Activated naive CD8-positive, alpha-beta T cell treated with anti-CD3 and anti-CD28 coated beads, Interleukin-2, amount 50 U/mL, for 16 hours (primary cell): ENCODE measurements at places on chromosomes 4 and X.

- DNase-seq: no peak
These were observed at the start of gene TMEM31 for GRCh38 chrX:103710609-103711008. Gene TMEM31, plus strand, starts transcription at chrX:103710909. Its CDS starts 1,350 bp downstream, at chrX:103712259.

DNA sequence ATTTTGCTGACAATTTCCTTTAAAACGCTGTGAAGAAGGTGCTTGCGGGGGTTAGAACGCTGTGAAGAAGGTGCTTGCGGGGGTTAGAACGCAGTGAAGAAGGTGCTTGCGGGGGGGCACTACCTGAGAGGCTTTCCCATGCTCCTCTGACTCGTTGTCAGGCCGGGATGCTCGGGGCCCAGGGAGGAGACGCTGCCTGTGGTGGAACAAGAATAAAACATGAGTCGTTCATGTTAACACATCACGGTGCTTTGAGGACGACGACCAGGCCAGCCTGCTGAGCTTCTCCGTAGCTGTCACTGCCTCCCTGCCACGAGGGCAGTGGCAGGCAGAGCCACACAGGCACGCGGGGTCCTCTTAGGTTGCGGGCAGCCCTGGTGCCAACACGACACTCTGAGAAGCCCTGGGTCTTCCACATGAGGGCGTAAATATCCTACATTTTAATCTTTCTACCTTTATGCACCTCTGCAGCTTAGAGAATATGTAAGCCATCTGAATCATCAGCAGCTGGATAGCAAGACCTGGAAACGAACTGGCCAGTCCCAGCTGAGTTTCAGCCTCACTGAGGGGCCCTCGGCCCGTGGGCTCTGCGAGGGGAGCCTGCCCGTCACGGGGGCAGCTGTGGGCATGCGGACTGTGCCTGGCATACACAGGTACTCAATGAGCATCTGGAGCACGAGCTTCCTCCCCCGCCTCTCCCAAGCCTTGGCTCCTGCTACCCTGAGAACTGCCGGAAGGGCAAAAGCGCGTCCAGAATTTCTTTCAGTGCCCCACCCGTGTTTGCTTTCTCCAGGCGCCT is 47.0 kb downstream of the FGFRL1 start:
- DNase-seq: no peak

GRCh38 chr4:135238940-135239339 is 1037.4 kb upstream of the PABPC4L start:
- no peak for DNase-seq

DNA sequence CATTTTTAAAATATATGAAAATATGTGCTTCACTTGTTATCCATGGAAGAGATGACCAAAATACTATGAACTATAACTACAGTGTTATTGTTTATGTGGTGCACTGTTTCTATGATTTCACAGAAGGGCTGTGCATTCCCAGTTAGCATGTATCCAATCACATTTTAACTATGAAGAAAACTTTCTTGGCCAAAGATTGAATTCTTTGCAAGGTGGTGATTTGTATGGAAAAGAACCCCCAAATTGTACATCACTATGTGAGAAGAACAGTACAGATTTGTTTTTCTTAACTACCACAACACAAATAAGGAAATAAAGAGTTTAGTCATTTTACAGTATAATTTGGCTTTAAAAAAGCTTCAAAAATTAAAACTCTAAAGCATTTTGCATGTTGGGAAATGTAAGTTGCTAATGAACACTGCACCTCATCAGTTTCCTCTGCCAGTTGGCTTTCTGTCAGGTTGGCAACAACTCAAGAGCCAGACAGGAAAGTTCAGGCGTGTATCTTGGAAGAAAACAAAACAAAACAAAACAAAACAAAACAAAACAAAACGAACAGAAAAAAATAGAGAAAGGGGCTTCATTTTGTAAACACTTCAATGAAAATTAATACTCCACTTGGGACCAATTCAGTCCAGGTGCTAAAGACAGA is 237.0 kb downstream of the SCFD2 start:
- no peak for DNase-seq

- DNase-seq: no peak
These were observed 54.3 kb upstream of the CAMK2D start for GRCh38 chr4:113815826-113816225.

DNA sequence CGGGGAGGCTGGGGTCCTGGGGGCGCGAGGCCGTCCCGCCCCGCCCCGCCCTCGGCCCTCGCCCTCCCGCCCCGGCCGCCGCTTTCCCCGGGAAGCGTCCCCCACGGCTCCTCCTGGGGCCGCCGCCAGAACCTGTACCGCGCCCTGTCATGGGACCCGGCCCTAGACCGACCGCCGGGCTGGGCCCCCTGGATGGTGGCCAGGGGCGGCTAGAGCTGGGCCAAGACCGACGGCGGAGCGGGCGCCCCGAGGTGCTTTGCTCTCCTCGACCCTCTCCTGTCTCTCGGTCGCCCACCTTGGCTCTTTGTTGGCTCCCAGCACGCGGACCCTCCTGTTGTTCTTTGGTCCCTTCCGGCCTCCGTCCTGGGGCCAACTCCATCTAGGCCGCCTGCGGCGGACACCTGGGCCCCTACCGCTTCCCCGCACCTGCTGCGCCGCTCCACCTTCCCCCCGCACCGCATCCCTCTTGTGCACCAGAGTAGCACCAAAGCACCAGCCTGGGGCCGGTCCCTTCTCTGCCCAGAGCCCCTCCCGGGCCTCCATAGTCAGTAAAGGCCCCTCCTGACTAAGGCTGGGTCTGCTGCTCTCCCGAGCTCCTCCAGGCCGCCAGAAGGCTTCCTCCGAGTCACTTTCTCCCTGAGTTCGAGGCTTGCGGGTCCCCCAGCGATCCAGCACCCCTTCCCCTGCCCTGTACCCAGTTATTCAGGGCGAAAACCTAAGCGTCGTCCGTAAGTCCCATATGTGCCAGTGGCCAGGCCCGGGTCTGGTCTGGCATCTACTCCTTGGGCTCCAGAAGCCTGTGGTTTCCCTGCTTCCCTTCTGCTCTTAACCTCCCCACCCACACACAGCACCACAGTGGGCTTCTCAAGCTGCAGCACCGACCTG is 587 bp downstream of the TACC3 start:
- no peak for DNase-seq

- no peak for DNase-seq
These were observed 164.7 kb downstream of the DCLK2 start for GRCh38 chr4:150242820-150243458.

DNA sequence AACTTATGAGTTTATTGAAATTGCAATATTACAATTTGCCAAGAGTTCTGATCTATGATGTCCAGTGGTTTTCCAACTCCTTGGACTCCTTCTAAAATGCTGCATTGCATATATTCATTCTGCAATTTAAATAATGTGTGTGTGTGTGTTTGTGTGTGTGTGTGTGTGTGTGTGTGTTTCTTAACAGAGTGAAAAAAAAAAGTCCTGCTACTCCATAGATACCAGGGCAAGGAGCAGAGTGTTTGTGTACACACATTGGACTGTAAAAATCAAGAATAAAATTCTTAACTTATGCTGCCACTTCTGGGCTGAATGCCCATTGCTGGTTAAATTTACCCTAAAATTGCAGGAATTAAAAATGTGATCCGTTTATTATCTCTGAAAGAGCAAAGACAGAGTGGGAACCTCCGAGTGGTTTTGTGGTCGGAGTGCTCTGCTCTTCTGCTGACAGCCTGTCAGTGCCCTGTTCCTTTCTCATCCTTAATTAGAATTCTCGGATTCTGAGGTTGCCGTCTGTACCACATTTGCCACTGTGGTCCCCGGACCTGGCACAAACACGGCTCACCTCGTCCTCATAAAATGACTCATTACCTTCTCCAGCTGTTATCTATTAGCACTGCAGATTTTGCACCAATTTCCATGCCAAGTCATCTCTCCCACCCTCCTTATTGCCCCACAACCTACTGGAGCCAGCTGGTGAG is 355.5 kb downstream of the KCNIP4 start:
- DNase-seq: no peak

DNA sequence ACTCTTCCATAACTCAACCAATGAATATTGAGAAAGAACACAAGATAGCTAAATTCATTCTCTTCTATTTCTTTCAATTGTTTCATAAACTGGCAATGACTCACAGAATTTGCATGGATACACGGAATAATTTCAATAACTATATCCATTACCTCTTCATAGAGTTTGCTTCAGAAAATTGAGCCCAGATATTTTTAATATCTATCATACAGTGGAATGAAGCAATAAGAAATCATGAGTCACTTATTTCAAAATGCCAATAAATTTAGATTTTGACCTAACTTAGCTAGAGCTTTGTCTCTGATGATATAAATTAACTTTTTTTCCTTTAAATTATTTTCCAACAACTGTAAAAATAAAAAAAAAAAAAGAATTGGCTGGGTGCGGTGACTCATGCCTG is 22.2 kb upstream of the MANBA start:
- DNase-seq: no peak

DNA sequence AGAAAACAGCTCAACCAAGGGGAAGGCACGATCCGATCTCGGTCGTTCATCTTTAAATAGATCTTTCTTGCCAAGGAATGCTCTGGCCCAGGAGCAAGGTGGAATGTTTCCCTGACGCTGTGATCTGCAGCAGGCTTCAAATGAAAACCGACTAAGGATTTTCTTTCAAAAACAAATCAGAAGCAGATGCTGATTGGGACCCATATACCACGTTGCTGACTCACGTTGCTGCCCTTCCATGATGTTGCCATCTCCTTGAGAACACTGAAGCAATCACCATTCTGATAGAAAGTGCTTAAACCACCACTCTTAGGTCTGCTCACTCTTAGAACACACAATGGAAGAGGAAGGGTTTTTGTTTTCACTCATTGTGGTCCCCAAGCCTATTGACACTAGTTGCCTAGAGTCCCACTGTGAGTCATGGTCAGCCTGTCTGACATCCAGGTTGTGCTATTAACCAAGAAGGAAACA is 26.1 kb downstream of the LAMTOR3 start:
- no peak for DNase-seq

GRCh38 chr4:176794651-176795050 is 1.9 kb upstream of the VEGFC start:
- no peak for DNase-seq

GRCh38 chrX:39852491-39852890 is 245.3 kb downstream of the BCOR start:
- no peak for DNase-seq

- DNase-seq: no peak
These were observed 61.0 kb upstream of the SMIM10 start for GRCh38 chrX:134929808-134930207.

DNA sequence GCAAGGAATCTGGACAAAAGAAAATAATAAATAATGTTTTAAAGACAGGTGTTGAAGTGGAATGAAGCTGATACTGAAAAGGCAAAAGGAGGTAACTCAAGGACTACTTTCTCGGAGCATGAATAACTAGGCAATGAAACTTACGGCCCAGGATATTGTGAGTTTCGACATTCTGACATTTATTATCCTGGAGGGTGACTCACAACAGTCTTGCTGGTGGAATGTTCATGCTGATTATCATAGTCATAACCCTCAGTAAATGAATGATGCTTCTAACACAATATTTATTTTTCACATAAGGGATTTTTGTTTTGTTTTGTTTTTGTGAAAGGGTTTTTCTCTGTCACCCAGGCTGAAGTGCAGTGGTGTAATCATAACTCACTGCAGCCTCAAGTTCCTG is 147.0 kb upstream of the HPGD start:
- no peak for DNase-seq

- DNase-seq: no peak
These were observed 39.9 kb downstream of the CNGA2 start for GRCh38 chrX:151774421-151774820.

DNA sequence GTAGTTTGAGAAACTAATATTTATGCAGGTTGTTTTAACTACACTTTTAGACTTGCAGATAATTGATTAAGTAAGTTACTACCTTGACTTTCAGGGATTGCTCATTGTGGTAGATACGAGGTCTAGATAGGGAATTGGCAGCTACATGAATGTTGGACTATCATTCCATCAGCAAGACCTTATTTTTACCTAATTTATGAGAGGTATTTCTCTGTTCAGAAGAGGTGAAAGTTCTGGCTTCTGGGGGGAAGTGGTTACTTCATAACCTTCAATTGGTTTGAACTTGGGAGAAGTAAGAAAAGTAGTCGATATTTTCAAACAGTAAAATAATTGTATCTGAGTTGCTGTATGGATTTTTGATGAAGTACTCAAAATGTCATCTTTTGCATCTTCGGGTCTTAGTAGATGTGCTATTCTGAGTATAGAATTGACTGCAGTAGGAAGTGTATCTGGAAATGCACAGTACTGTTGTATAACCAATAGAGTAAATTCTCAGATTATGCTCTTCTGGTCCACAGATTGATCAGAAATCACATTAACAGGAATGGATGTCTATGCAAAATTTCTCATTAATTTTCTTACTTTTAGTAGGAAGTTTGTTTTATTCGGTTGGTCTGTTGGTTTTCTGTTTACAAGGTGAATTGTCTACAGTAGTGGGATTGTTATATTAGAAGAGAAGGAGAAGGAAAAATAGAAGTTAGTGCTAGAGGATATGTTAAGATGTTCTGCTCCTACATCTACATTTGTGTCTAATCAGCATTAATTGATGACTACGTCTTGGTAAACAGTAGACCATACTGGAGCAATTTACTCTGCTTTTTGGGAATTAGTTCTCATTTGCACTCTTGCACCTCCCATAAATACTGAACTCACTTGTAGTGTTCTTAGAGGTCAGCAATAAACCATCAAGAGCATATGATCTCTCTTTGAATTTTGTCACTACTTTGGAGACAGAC is 3.0 kb downstream of the NFKB1 start:
- DNase-seq: no peak

- no peak for DNase-seq
These were observed 14.6 kb downstream of the HDX start for GRCh38 chrX:84487365-84488353.

- DNase-seq: no peak
These were observed 33.5 kb upstream of the DCX start for GRCh38 chrX:111445485-111445884.

DNA sequence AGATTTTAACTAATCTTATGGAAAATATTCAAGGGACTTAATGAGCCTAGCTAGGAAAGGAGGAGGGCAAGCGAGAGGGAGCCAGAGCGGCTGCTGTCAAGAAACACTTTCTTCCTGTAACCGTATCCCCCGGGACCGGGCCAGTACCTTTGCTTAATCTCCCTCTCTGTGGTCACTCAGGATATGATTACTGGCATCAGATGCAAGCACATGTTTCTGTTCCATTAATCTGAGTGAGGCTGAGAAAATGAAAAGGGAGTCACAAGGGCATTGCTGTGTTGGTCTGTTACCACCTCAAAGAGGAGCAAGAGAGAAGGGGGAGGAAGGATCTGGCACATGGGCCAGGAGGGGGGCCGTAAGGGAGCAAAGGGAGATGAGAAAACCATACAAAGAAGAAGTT is 356.7 kb upstream of the GATB start:
- no peak for DNase-seq

DNA sequence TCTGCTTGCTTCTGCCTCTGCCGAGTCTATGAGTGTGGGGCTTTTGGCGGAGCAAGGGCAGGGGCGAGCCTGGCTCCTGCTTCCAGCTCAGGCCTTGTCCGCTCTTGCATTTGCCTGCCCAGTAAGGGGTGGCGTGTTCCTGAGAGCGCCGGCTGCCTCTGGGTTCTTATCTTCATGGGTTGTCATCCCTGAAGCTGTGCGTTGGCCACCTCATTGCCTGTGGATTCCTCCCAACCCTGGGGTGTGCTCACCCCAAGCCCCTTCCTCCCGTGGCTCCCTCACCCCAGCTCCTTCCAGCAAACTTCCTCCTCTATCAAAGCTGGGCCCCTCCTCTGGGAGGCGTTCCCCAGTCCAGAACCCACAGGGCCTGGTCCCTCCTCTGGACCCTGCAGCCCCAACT is 17.5 kb downstream of the SH3BP2 start:
- no peak for DNase-seq

GRCh38 chr4:160414496-160414895 is 1311.6 kb downstream of the RAPGEF2 start:
- no peak for DNase-seq

- no peak for DNase-seq
These were observed 18.2 kb upstream of the PLA2G12A start for GRCh38 chr4:109748114-109748513.

- no peak for DNase-seq
These were observed 261.2 kb upstream of the GPC4 start for GRCh38 chrX:133676344-133677122.
